Endodermal cell (in vitro differentiated cells): ENCODE measurements at places on chromosomes 5 and 9. TPM values are rescaled to one million over a fixed set of nuclear protein-coding genes. Genes with fewer than 3 reads are reported as not detected.

The CARTPT gene
- total RNA-seq: not detected in 3 replicates

- no peaks in the 10 kb centered on the region for H3K4me1 ChIP-seq
- peak; percentile 77 for DNase-seq
- no peak overlapping the region for H3K27ac ChIP-seq
- no peaks in the 10 kb centered on the region for H3K36me3 ChIP-seq
- no peak overlapping the region for H3K4me3 ChIP-seq
Measured at GRCh38 chr5:142597546-142598337, 88.1 kb downstream of the FGF1 start.

The SLC36A3 gene
- not detected in 2 replicates for total RNA-seq

The KIF4B gene
- 0.14 TPM in 1 of 2 replicates, not detected in the other for total RNA-seq

DNA sequence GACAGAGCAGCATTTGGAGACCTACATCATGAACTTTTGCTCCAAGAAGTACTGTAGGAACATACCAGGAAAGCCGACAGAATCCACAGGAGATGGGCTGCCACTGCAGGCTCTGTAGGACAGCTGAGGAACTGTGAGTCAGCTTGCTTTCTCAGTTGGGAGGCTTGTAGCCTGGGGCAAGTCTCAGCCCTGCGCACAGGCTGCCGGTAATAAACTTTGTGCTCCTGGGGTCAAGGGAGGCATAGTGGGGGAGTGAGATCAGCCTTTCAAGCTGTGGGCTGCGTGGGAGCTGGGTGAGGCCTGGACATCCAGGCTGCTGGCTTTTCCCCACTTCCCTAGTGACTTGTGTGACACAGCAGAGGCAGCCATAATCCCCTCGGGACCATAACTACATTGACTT lies 718.0 kb upstream of the CDH10 start:
- DNase-seq: no peak
- no peak overlapping the region for H3K4me3 ChIP-seq
- no peaks in the 10 kb centered on the region for H3K4me1 ChIP-seq
- H3K36me3 ChIP-seq: no peaks in the 10 kb centered on the region
- H3K27ac ChIP-seq: no peak overlapping the region
- H3K27me3 ChIP-seq: no peaks in the 10 kb centered on the region

DNA sequence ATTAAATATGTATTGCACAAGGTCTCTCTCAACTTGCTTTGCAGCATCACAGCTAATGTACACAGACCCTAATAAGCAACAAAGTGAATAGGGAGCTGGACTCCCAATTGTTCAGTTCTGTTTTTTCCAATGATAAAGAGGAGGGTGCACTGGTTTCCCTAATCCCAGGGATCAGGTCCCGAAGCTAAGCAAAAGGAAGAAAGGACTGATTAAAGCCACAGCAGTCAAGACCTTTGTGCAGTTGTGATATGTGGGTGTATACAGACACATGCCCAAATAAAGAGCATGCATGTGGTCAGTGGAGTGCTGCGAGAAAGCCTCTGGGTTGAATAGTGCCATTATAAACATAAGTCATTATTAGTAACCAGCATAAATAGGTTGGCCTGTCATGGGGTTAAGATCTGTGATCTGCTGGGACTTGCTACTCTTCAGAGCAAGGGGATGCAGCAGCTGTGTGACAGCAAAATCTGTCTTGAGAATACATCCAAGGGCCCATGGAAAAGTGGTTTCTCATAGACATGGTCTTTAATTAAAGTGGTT lies 1863.1 kb upstream of the WWC1 start:
- no peaks in the 10 kb centered on the region for H3K36me3 ChIP-seq
- peaks cover 6% of the 10 kb centered on the region for H3K4me1 ChIP-seq
- no peak for DNase-seq
- no peak overlapping the region for H3K4me3 ChIP-seq

GRCh38 chr5:139299486-139299885 lies 5.9 kb downstream of the MATR3 start:
- no peak overlapping the region for H3K27ac ChIP-seq
- no peaks in the 10 kb centered on the region for H3K27me3 ChIP-seq
- DNase-seq: peak; percentile 38
- no peak overlapping the region for H3K4me3 ChIP-seq

DNA sequence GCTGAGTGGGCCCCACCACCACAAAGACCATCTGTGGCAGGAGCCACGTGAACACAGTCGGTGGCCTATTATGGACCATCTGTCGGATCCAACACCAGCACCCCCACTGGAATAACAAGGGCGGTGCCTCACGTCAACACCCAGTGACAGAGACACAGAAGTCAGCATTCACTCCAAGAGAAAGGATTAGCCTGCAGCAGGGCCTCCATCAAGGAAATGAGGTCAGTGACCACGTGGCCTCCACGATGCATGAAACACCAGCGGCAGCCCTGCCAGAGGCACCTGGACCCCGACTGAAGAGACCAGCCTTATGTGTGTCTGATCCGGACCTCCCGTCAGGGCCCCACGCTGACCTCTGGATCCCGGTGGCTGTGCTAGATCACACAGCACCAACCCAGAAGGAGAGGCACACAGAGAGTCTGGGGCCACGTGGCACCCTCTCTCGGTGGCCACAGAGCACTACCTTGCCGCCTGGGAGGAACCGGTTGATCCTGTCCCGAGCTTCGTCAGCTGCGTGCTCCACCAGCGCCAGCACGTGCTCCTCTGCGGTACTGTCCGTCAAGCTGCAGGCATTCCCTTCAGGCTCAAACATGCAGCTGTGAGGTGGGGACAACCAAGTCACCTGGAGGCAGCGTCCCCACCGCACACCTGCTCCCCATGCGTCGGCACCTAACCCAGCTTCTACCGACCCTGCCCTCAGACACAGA lies 9.0 kb downstream of the BRD9 start:
- H3K27ac ChIP-seq: no peak overlapping the region
- H3K36me3 ChIP-seq: peaks cover 80% of the 10 kb centered on the region
- no peak for DNase-seq
- no peaks in the 10 kb centered on the region for H3K27me3 ChIP-seq

The VDAC1 gene
- 202 and 208 TPM in 2 replicates for total RNA-seq
